Activated naive CD4-positive, alpha-beta T cell (primary cell): ENCODE measurements at places on chromosomes 16 and 17.

- DNase-seq, result no peak
Measured at GRCh38 chr16:17230932-17231581, 239.7 kb downstream of the XYLT1 start.

DNA sequence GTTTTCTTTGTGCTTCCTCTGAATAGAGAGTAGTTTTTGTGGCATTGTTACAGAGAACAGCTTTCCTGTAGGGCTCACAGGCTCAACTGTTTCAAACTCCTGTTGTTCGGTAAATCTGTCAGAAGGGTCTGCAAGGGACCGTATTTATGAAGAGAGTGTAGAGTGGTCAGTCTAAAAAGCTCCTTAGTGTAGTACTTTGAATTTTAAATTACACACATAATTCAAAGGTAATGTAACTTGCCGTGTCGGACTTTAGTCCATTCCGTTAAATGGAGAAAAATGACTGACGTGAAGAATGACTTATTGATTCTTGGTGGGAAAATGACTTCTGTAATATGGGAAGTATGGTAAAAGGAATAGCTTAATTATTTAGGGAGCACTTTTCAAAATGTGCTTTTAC, 190.9 kb downstream of the WWOX start:
- DNase-seq, result no peak

DNA sequence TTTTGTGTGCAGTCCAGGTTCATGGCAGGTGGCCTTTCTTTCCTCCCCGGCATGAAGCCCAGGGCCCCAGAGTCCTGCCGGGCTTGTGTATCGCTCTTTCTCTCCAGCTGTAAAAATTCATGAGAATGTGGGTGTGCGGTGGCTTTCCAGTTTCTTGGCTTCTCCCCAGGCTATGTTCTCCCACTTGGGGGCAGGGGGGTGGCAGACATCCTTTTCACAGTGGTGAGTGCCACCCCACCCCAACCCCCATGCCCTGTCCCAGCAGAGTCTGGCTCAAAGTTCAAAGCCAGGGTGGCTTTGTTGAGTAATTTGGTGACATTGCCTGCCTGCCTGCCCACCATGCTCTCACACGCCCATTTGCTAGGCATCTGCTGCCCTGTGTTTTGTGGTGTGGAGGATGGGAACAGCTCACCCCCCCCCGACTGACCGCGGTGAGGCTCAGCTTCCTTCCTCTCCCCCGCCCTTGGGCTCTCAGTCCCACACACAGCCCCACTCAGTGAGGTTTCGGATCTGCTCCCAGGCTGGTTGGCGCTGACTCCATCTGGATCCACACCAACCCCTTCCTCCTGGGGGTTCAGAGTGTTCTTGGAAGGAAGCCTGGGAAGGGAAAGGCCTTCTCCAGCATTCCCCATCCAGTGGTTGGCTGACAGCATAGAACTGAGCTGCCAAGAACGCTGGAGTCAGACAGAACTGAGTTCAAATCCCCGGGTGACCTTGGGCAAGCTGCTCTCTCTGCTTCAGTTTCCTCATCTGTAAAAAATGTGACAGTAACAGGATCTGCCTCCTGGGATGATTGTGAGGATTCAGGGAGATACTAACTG, 36.0 kb downstream of the CHD9 start:
- DNase-seq, result no peak

GRCh38 chr17:45828582-45829133, 16.0 kb upstream of the SPPL2C start:
- no peak for DNase-seq

DNA sequence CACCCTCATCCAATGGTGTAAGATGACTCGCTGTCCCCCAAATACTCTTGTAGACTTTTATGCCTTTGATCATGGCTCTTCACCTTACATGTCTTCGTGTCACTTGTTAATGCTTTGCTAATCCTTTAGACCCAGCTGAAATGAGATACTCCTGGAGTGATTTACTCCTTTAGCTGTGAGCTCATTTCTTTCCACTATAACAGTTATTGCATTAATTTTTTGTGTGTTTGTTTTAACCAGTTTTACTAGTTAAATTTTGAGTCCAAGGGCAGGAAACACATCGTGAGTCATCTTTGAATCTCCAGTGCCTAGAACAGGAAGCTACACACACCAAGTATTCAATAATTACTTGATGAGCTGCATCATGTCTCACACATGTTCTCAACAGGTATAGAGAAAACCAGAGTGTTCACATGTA, 6.5 kb upstream of the CTCF start:
- DNase-seq, result no peak

- DNase-seq, result no peak
Measured at GRCh38 chr17:54900457-54901229, at the start of gene TOM1L1. TOM1L1 (plus strand) TSS chr17:54900852; CDS start chr17:54900866, 14 bp downstream.

DNA sequence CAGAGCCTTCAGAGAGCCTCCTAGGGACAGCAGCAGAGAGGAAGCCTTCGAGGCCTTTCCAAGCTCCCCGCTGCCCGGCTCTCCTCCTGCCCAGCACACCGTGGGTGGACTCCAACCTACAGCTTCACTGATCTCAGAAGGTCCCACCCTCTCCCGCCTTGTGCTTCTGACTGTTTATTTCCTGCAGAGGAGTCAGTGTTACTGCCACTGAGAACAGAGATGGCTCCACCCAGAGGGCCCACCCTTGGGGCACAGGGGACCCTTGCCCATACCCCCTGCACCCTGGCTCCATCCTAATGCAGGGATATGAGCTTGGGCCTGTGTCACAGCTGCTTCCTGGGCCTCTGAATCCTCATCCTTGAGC, 52.8 kb upstream of the TOB1 start:
- no peak for DNase-seq

DNA sequence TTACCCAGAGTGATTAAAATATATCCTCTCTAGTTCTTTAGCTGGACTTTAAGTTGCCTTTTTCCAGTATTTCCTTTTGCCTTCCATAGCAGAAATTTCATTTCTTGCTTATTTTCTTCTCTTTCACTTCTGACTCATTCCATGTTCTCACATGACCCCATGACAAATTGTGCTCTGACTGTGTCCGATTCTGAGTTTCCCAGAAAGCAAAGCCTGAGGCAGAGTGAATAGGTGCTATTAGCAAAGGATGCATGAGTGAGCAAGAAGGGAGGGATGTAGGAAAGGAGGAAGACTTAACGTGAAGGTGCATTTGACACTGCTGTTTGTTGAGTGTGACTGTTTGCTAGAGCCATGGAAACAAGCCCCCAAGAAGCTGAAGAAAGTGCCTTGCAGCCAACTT, 82.6 kb upstream of the CNTNAP4 start:
- DNase-seq, result no peak

DNA sequence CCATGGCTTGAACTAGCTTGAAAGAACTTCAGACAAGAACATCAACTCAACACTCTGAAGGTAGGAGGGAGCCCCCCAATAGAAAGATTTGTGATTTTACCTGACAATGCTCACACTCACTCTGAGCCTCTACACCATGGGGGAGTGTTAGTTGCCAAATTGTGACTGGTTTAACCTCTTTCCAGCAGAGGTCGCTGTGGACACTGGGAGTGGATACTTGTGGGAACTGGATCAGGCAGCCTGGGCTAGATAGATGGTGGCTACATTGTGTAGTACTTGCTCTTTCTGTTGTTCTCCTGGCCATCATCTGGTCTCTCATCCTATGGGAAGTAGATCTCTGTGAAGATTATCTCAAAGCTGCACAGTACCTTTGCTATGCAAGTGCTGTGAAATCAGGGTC, 2.9 kb downstream of the SMPD3 start:
- DNase-seq, result no peak

- no peak for DNase-seq
Measured at GRCh38 chr17:13485327-13485726, 116.4 kb downstream of the HS3ST3A1 start.

DNA sequence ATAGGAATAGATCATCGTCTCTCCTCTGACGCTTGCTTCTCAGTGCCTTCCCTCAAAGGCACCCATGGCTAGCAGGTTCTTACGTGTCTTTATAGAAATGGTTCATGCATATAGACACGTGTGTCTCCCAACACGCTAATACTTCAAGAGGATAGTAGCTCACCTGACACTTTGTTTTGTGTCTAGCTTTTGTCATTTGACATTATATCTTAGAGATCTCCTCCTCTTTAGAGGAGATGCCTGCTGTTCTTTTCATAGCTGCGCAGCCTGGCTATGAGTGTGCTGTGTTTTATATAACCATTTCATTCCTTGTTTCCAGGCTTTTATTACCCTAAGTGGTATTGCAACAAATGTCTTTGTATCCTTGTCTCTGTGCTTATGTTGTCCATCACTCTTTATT, 411.7 kb downstream of the CPPED1 start:
- DNase-seq, result no peak

DNA sequence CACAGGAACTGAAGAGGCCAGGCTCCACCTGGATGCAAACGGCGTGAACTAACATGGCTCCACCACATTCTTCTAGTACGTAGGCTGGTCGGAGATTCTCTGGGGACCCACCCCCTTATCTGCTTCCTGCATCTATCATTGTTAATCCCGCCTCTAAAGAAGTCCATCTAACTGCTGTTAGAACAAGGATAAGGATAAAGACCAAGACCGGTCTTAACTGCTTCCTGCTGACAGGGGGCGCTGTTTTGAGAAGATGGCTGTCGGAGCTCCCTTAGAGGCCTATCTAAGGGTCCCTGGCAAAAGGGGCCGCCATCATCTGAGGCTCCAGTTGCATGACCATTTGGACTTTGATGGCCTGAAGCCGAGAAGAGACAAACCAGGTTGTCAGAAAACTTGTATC, 25.8 kb upstream of the TNFSF12 start:
- DNase-seq, result no peak

GRCh38 chr17:17849147-17849820, 12.5 kb upstream of the SREBF1 start:
- no peak for DNase-seq

- DNase-seq, result no peak
Measured at GRCh38 chr17:9571201-9571600, 4.4 kb downstream of the STX8 start.

DNA sequence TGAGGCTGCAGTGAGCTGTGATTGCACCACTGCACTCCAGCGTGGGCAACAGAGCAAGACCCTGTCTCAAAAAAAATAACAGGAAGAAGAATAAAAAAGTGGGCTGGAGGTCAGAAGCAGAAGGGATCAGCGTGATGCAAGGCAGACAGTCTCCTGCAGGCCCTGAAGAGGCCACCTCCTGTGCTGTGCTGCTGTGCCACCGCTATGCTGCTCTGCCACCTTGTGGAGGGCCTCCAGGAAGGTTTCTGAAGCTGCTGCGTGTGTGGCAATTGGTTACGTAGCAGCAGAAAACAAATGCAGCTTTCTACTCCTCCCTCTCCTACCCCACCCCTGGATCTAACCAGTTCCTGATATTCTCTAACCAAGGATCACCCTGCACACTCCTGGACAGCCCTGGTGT, 815.5 kb downstream of the KCNJ18 start:
- DNase-seq, result no peak

GRCh38 chr17:7745748-7746470, 28.4 kb downstream of the DNAH2 start:
- no peak for DNase-seq

DNA sequence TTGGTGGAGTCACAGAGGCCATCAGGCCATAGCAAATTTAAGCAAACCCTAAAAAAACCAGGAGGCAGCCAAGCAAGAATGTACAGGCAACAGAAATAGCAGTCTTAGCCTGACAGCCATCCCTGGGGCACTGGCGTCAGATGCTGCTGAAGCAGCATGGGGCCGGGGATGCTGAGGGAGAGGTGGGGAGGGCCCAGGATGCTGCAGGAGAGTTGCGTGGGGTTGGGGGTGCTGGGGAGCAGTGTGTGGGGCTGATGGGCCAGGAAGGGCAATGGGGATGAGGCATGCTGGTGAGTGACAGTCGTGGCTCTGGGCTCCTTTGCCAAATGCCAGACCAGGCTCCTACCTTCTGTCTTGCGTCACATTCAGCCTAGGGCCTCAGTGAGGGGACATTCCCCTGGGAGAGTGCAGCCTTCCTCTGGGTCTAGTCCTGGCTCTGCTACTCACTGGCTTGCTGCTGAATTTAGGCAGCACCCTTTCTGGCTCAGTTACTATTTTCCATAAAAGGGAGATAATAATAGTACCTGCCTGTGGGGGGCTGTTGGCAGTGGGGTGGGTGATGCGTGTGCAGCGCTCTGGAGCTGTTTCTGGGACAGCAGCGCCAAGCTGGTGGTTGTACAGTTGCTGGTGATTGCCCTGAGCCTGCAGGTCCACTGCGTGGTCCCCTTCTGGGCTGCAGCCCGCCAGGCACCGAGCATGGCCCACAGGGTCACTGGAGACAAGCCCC, 88.1 kb downstream of the AMFR start:
- DNase-seq, result no peak

DNA sequence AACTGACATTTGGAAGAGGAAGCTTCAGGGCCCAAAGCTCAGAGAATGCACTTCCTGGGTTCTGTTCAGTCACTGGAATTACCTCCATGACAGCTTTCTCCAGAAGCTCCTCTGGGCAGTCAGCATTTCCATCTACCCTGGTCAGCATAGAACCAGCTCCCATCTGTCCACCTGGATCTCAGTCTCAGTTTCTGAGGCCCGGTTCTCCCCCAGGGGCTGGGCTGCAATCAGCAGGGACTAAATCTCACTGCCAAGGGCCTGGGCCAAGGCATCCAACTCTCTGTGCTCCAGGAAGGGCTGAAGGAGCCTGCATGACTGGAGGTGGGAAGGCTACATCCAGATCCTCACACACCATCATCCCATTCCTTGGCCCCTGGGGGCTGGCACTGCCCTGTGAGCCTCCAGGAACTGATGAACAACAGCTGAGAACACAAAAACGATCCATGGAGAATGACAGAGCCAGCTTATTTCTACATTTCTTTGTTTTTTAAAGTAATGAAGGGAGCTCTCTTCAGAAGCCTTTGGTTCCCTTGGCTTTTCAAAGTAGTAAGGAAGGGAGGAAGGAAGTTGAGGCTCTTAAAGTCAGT, 66.3 kb upstream of the MRTFB start:
- no peak for DNase-seq

- DNase-seq, result no peak
Measured at GRCh38 chr17:78134899-78135385, 4.4 kb downstream of the TMC8 start.

DNA sequence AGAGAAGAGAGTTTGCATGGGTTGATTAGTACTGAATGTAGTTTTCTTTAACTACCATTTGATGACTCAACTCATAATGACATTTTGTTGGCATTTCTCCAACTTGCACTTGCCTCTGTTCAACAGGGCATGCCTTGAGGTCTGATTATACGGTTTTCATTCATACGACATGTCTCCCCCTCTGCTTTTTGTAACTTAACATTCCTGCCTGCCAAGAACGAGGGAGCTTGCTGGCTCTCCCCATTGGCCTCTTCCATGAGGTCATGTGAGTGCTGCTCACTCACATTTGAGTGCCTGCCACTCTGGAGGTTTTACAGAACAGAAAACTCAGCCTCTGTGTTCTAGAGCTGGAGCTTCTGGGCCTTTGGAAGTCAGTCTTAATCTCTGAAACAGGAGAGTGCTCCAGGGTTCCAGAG, 19.7 kb downstream of the MAP2K6 start:
- DNase-seq, result no peak

DNA sequence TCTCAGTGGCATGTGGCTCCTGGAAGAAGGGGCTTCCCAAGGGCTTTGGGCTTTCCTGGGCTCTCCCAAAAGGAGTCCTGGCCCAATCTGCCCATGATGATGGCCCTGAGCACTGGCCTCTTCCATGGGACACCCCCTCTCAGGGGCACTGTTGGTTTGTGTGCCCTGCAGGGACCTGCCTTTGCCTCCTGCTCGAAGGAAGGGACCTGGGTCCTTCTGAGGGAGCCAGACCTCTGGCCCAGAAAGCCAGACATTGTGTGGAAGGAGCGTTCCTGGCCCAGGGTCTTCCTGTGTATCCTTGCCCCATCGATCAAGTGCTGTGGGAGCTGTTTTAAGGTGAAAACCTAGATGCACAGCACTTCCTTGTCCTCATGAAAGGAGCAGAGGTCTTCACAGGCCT, 1689.3 kb downstream of the TP53TG3F start:
- DNase-seq, result no peak
